ENCODE measurements at places on chromosomes 7 and 10.

DNA sequence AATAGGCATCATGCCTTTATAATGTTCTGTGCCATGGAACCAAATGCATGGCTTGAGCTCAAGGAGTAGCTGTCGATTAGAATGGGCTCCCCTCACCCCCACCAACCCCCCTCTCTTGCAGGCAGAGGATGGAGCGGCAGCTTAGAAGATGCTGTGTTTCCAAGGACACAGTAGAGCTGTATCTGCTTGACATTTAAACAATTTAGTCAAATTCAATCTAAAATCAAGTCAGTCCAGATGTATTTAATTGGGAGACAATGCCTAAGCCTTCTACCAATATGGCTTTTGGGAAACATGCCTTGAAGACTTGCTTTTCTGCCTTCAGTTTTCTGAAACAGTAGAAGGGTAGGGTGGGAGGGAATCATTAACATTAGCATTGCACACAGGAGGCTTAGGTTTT, 497.1 kb upstream of the NRP1 start:
- DNase-seq, result no peak

DNA sequence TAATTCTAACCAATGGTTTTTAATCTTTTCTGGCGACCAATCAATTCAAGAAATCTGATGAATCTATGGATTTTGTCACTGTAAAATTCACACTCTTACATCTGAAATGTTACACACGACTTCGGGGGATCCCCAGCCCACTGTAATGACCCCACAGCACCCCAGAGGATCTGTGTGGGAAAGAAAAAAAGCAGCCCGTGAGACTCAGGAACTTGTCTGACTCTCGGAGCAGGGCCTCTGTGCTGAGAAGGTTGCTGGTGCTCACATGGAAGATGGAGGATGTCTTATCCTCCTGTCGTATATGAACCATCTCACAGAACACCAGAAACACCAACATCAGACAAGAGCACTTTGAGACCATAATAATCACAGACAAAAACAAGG, 228.4 kb upstream of the INHBA start:
- no peak for DNase-seq

DNA sequence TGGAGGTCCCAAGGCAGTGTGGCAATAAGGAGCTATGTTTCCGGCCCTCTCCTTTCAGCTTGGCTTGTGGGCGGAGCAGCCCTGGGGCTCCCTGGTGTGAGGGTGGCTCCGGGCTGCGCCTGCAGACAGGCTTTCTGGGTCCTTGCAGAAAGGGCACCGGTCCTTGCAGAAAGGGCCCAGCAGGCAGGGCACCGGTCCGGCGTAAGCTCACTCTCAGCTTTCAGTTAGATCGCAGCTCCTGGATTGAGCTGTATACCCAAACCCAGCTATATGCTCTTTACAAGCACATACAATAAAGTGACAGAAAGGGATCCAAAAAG, 293.8 kb upstream of the SHH start:
- no peak for DNase-seq

DNA sequence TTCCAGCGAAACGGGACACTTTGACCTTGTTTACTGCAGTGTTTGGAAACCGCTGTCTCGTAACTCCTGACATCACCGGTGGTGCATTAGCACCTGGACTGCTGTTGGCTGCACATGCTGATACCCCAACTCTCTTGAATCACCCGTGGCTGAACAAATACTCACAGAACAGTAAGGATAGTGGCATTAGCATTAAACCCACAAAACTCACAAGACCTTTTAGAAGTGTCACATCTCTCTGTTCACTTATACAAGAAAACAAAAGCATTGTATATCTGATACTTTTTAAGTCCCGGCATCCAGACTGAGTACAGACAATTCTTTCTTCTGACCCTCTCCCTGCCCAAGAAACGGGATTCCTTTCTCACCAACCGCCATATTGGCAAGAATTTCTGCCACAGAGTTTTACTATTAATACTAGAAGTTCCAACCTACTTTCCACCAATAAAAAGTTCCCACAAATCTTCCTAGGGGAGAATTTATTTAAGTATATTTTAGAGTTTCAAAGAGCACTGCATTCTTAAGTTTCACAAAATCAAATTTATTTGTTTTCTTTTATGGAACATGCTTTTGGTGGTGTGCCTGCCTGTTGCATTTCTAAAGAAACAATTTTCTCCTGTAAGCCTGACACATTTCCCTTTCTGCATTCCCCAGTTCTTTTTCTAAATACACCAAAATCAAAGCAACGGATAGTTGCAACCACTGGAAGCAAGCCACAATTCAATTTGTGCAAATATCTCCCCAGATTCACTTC, 208.4 kb upstream of the KLF14 start:
- DNase-seq, result no peak

DNA sequence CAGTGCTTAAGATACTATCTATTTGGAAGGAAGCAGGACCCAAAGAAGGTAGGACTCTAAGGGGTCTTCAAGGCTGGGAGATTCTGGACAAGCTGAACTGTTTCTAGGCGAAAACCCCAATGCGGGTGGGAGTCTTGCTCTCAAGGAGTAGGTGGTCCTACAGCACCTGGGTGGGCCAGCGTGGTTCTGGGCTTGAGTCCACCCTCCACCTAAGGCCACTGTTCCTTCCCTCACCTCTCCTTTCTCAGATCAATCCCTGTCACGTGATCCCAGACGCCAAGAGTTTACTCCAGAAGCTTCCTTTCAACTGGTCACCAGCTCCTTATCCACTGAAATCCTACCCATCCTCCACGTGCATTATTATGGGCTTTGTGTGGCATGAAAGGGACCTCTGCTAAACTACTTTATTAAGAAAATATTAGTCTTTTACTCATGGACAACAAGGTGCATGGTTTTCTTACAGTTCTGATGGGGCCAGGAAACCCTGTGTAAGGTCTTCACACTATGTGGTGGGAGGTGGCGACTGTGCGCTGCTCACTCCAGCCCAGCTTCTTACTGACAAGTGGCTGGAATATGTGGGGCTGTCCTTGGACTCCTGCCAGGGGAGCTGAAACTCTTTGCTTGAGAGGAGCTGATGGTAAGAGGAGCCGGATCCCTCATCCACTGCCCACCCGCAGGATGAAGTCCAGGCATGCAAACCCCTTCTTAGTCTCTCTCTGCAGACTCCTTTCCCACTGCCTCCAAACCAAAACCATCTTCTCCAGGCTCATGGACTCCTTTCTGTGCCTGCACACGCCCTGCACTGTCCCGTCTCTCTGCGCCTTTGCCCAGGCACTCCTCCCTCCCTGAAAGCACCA, 1.6 kb downstream of the ZNF746 start:
- no peak for DNase-seq

GRCh38 chr7:101792051-101792681, 25.3 kb upstream of the CUX1 start:
- DNase-seq, result no peak

GRCh38 chr7:116316838-116317628, 106.7 kb downstream of the TES start:
- no peak for DNase-seq

DNA sequence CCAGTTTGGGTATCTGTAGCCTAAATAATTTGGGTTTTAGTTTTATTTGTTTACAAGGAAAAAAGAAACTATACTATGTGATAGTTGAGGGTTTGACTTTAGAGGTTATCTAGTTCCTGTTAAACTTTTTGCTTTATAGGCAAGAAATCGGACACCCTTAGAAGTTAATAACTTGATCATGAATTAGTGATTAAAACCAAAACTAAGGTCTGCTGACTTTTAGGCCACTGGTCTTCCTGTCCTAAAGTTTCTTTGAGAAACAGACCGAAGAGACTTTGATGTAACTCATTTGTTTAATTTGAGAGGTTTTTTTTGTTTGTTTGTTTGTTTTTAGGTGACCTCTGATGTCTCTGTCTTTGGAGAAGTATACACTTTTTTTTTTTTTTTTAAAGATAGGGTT, 59.7 kb downstream of the PHTF2 start:
- no peak for DNase-seq

DNA sequence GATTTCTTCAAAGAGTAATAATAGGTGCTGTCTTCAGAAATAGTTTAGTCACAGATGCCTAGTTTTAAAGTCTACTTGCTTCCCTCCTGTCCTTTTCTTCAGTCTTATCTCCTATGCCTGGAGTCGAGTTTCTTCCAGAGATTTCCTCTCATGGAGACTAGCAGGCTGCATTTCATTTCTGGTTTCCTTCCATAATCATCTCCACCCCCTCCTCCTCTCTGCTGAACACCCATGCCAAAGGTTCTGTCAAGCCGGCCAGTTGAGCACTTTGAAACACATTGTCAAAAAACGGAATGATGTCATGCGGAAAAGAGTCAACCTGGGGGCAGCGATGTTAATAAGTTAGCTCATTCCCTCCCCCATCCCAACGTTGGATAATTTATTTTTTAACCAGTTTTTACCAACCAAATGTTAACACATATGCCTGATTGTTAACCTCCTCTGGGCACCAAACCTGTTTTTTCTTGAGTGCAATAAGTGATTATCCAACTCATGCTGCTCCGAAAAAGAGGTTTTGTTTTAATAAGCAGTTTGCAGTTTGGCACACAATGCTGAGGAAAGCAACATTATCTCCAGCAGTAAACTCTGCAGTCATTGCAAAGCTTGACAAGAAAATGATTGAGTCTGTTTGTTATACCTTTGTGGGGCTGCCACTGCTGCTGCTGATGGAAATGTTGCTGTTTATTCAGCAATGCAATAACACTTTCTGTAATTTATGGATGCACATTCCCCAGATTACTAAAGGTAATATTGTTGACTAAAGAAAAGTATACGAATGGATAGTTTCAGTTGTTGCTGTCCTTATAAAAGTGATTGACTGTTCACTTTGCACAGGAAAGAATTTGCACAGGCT, 161.6 kb downstream of the LRMDA start:
- DNase-seq, result no peak

- no peak for DNase-seq
Observed at GRCh38 chr10:13349463-13350274, 1.6 kb upstream of the SEPHS1 start.

DNA sequence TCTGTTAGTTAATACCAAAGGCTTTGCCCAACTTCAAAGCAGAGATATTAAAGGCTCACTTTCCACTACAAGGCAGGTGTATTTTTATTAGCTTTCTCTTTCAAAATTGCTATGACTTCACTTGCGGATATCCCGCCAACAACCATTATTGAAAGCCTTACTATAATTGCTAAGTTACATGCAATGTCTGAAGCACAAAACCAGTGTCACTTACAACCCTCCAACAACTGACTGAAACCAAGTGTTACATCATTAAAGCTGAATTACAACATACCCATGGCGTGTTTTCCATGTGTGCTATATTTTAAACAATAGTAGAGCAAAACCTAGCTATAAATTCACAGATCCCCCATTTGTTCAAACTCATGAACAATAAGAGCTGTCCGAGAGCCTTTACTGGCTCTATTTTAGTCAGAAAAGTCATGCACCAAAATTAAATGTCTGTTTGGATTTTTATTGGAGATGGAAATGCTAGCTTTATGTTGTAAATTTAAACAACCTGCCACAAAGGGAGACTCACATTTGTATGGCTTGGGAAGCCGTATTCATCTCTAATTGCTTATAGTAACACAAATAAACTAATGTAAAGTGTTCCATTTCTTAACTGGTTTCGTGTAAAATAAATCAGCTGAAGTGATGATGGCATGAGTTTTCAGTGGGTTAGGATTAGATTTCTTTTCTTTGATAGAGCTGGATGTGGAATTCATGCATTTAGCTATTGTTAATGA, 227.1 kb downstream of the AGMO start:
- DNase-seq, result no peak

GRCh38 chr10:95214793-95215192, 20.8 kb downstream of the ACSM6 start:
- no peak for DNase-seq

DNA sequence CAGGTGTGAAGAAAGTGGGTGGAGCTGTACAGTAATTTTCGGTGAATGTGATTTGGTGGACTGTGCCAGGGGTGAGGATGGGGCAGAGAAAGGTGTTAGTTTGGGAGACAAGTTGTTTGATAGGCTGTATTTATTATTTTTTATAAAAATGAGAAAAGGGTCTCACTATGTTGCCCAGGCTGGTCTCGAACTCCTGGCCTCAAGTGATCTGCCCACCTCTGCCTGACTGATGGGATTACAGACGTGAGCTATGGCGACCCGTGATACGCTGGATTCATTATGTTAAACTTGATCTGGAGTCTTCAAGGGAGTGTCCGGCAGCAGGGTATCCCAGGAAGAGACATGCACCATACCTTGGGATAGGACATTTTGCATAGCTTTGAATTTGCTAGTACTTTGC, 1.3 kb downstream of the KAT6B start:
- DNase-seq, result no peak

GRCh38 chr7:24972991-24973390, 7.0 kb downstream of the OSBPL3 start:
- DNase-seq, result no peak

GRCh38 chr10:106547047-106547635, 617.4 kb downstream of the SORCS1 start:
- DNase-seq, result no peak

DNA sequence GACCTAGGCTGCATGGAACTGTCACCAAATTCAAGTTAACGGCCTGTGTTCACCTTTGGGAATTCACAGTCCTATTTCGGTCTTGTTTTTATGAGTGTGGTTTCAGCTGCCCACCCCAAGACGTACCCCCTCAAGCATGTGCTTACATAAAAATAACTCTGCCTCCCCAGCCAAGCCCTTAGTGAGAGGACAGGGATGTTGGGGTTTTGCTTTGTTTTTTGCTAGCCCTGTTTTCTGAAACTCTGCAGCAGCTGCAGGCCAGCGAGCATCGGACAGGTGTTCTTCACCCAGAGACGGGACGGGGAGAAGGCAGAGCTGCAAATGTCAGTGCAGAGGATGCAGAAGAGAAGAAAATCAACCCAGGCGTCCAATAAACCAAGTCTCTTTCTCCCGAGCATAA, 13.5 kb downstream of the CHST15 start:
- no peak for DNase-seq

GRCh38 chr10:35908451-35908850, 266.4 kb upstream of the FZD8 start:
- DNase-seq, result no peak

- no peak for DNase-seq
Observed at GRCh38 chr10:44714451-44714850, 196.7 kb upstream of the TMEM72 start.

DNA sequence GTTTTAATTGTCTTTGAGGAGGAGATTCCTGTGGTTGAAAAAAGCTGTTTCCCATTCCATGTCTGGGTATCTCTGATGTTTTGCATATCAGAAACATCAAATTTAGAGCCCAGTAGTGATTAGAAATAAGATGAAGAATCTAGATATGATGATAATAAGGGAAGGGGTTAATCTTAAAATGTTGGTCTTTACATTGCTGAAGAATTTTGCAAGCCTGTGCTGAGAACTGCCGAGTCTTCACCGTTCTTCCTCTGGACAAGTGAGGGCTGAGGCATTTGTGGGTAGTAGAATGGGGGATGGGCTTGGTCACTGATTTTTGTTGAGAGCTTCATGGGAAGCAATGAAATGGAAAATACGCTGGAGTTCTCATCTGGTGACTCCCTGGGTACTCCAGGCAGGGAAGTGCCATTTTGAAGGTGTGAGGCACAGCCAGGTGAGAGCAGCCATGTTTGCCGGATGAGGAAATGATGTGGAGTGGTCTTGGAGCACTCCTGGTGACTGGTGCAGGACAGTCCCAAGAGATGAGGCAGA, 10.2 kb downstream of the TCF7L2 start:
- no peak for DNase-seq

Measured in naive thymus-derived CD8-positive, alpha-beta T cell (primary cell).